Effector CD4-positive, alpha-beta T cell (primary cell): ENCODE measurements at places on chromosomes 1 and 21.

- no peak for DNase-seq
Measured at GRCh38 chr1:209802117-209802779, 3.7 kb downstream of the IRF6 start.

GRCh38 chr1:221880182-221880581 lies 138.3 kb upstream of the DUSP10 start:
- no peak for DNase-seq

- peak; percentile 16 for DNase-seq
Measured at GRCh38 chr1:108747171-108747850, 837 bp downstream of the STXBP3 start.

- DNase-seq = no peak
Measured at GRCh38 chr1:208980605-208981004, 602.9 kb upstream of the CAMK1G start.

DNA sequence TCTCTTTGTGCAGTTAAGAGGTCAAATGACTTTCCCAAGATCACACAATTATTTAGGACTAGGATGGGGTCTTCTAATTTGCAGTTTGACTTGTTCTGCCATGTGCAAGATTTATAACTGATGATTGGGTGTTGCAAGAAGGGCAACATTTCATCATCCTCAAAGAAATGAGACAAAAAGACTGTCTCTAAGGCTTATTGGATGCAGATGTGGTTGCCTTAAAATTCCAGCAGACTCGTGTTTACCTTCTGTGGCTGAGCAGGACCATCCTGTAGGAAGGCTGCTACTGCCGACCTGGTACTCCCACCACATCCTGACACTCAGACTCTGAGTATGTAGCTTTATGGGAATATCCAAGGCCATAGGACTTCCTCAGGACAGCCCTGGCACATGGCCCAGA lies 99.9 kb upstream of the SGIP1 start:
- DNase-seq = no peak

GRCh38 chr1:89190017-89190416 lies 8.7 kb downstream of the GBP4 start:
- DNase-seq = no peak

DNA sequence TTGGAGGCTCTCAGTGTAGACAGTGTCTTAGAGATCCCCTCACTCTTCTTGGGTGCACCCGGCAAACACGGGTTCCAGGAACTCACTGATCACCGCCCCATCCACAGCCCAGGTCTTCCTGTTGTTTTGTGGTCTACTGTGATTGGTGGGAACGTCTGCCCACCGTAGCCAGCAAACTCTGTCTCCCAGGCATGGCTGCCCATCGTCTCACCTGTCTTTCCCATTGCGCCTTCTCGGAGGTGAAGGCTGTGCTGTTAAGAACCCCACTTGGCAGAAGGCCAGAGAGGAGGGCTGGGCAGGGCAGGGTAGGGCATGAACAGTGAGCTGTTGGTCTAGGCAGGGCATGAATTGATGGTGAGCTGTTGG lies 14.1 kb upstream of the KCNA2 start:
- no peak for DNase-seq

- DNase-seq = no peak
Measured at GRCh38 chr1:21568006-21568746, 59.0 kb downstream of the ALPL start.

- no peak for DNase-seq
Measured at GRCh38 chr21:45465105-45465504, 60.1 kb downstream of the COL18A1 start.
